H54 (cell line): ENCODE measurements at places on chromosomes 5 and 9.

- no peak for DNase-seq
Observed at GRCh38 chr5:137997726-137998213, 35.1 kb downstream of the FAM13B start.

DNA sequence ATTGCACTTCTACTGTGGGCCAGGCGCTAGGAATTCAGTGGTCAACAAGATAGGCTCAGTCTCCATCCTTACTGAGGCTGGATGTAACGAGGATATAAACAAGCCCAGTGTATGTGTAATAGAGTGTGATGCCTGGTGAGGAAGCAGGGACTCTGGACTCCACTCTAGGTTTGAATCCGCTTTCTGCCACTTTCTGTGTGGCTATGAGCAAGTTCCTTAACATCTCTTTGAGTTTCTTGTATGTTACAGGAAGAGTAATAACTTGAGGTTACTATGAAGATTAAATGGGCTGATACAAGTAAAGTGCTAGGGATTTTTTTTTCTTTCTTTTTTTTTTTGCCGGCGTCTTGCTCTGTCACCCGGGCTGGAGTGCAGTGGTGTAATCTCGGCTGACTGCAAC, 12.4 kb downstream of the DOCK2 start:
- DNase-seq: no peak

DNA sequence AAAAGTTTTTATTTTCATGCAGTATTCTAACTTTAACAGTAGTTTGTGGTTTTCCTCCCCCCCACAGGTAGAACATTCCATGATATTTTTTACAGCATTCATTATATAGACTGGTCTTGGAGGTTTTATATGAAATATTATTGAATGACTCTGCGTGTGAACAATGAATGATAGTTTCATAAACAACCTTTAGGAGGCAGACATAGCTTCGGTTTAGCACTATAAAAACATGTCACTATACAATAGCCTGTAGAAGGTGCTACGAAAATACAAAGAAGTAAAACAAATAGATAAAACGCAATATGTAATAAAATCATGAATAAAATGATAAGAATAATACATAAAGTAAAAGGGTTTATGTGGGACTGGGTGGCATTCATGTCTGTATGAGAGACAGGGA, 8.5 kb downstream of the KLF4 start:
- no peak for DNase-seq

- DNase-seq: no peak
Observed at GRCh38 chr5:88880201-88880600, 2.8 kb downstream of the MEF2C start.

DNA sequence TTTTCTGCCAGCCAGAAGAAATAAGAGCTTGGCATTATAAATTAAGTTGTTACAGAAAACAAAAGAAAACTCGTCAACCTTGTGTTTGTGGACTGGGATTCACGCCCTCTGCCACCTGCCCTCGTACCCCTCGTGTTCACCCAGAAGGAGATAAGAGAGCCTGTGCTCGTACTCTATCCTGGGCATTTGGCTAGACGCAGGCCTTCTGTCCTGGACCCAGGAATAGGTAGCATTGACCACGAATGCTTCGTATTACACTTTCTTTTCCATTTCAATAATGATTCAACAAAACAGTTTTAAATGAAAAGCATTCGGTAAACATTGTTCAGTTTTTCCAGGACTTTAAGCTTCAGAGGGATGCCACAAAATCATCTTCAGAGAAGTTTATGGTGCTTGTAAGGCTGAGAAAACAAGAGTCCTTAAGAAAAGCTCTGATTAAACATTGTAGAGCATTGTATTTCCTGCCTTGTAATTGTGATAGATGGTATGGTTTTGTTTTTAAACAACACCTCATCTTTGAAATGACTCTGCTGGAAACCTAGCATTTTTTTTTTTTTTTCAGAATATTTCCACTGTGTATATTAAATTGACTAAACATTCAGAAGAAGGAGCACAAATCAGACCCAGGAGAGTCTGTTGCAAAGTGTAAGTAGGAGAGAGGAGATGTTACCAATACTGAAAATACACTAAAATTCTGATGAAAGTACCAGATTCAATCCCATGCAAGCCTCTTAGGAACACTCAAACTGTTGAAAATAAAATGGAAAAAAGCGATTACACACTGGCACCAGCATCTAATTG, 27.6 kb downstream of the MTX3 start:
- no peak for DNase-seq

GRCh38 chr5:4817767-4818166, 322.4 kb upstream of the ADAMTS16 start:
- DNase-seq: no peak

GRCh38 chr9:68690088-68690487, 15.0 kb upstream of the PIP5K1B start:
- DNase-seq: no peak

GRCh38 chr9:137123468-137123837, 8.9 kb upstream of the DPP7 start:
- no peak for DNase-seq

DNA sequence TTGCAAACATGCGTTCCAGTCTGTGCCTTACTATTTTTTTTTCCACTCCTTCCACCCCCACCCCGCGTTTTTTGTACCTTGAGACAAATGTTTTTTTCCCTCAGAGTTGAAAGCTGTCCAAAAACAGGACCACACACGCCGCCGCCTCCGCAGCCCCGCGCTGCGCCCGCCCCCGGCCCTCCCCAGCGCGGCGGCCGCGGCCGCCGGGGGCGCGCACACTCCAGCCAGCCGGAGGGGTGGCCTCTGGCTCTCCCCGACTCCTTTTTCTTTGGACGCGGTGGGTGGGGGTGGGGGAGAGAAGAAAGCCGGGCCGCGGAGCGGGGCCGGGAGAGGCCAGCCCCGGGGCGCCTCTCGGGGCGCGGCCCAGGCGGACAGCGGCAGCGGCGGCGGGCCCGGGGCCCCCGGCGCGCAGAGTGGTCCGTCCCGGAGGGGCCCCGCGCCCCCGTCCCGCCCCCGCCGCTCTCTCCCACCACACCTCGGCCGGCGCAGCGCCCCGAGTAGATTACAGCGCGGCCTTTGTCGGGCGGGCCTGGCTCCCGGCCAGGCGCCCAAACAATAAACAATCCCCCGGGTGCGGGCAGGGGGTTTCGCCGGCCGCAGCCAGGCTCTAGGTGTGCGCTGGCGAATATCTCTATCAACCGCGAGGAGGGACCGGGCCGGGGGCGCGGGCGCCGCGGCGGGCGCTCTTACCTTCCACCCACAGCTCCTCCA, 10.9 kb downstream of the PTCH1 start:
- DNase-seq: peak; percentile 90

DNA sequence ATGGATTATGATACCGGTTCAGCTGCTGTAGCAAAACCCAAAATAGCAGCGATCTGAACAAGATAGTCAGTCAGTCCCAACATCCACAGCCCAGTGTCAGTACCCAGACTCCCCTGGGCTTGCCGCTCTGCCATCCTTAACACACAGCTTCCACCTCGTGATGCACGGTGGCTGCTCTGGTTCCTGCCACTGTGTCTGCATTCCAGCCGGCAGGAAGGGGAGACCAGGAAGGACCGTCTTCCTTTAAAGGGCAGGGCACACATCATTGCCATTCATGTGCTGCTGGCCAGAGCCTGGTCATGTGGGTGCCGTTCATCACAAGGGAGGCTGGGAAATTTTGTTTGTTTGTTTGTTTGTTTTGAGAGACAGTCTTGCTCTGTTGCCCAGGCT, 131.0 kb upstream of the IER5L start:
- no peak for DNase-seq

DNA sequence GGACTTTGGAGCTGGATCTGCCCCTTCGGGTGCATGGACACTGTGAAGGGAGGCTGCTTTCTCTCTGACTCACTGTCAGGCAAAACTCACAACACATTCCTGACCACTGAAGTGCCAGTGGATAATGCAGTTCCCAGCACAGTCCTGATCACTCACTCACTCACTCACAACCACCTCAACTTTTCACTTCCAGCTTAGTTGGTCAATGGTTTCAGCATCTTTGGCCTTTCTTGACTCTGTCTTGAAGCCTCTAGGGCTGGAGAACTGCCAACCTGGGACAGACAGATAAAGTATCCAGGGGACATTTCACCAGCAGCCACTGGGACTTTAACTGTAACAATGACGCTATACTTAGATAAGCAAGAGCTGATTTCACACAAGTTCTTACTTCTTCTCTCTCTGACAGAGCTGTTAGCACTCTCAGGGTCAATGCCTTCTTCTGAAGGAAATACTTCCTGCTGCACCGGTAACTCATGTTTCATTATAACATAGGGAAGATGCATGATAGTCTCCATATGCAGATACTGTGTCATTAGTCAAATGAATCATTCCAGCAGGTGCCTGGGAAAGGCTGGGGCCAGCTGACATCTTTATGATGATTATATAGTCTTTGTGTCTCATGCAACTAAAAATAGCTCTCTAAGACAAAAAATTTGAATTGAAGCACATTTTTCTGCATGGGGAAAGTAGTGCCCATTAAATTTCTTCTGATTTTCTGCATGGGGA, 499.0 kb downstream of the SEMA5A start:
- peak; percentile 80 for DNase-seq

GRCh38 chr5:158843305-158843704, 256.4 kb downstream of the EBF1 start:
- no peak for DNase-seq

GRCh38 chr9:29806937-29807618, 2233.8 kb upstream of the C9orf72 start:
- no peak for DNase-seq

GRCh38 chr5:137462816-137463520, 36.2 kb downstream of the SPOCK1 start:
- DNase-seq: no peak
